M059J (cell line): ENCODE measurements at places on chromosomes 6 and 20.

DNA sequence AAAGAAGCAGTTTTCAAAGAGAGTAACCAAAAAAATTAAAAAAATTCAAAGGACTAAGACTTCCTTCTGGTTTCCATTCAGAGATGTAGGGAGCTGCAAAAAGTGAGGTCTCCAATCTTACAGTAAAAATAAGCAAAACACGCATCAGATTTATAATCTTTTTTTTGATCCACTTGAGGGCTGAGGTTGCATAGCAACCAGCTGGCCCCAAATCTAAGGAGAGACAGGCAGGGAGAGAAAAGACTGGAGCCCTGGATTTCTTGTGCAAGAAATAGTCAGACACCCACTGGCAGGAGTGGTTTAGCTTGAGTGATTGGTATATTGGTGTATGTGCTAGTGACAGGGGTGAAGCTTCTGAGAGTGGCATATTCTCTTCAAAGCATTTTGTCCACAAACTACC lies 135.9 kb upstream of the FUT9 start:
- DNase-seq = no peak

- DNase-seq = peak; percentile 24
Measured at GRCh38 chr6:112457886-112458285, 110.8 kb downstream of the RFPL4B start.

- peak; percentile 15 for DNase-seq
Measured at GRCh38 chr20:61299618-61300017, 47.6 kb downstream of the CDH4 start.

GRCh38 chr20:19928328-19929011 lies 88.7 kb upstream of the NAA20 start:
- DNase-seq = no peak

DNA sequence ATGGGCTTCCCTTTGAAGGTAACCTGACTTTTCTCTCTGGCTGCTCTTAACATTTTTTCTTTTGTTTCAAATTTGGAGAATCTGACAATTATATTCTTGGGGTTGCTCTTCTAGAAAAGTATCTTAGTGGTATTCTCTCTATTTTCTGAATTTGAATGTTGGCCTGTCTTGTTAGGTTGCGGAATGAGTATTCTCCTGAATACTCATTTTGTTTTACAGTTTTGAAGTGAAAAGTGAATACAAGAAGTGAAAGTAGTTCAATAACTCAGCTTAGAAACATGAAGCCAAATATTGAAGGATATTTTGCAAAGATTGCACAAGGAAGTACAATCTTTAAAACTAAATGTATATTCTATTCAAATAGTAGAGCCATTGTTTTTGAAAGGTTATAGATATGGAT lies 120.2 kb upstream of the MAP3K4 start:
- no peak for DNase-seq

DNA sequence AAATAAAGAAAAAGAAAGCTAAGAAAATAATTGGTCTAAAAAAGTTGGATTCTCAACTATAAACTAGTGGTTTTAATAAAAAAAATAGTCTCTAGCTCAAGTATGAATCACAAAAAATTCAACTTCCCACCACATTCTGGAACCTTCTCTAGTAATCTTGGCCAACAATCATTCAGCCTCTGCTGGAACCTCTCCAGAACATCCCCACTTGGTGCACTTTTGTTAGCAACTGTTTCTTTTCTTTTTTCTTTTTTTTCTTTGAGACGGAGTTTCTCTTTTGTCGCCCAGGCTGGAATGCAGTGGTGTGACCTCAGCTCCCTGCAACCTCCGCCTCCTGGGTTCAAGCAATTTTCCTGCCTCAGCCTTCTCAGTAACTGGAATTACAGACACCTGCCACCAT lies 35.7 kb downstream of the TXLNB start:
- DNase-seq = peak; percentile 71

DNA sequence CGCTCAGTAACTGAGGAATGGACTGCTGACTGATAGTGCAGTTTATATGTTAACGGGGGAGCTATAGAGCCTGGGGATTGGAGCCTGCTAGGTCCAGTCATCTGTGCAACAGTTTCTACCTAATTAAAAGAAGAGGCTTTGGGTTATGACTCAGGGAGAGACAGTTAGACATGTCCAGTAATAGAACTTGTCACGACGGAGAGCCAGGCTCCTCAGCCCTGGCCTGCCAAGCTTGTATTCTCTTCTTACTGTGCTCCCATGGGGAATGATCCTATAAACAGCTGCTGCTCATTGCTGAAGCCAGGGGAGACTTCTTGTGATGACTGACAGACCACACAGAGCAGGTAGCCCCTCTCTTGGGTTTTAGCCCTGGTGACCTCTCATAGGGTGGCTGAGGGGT lies 69.3 kb downstream of the SYNJ2 start:
- DNase-seq = peak; percentile 45

DNA sequence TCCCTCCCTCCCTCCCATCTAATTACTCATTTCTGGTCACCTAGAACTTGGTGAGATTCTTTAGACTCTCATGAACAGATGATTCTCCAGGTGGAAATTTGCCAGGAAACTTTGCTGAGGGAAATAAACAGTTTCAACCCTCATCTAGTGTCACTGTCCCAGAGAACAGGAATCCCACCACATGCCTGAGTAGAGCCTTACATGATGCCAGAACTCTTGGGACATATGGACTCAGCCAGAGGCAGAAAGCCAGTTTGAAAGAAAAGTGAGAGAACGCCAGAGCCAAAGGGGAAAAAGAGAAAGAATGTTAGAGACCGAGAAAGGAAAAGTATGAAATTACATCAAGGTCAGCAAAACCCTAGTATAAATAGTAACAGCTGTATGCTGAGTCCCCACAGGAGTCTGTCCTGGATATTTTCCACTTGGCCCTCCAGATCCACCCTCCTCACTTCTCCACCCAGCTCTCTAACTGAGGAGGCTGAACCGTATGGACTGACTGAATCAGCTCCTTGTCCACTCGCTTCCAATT lies 127.5 kb upstream of the COL21A1 start:
- DNase-seq = peak; percentile 80

- peak; percentile 36 for DNase-seq
Measured at GRCh38 chr6:24974182-24975171, 38.7 kb upstream of the RIPOR2 start.

GRCh38 chr6:156545931-156546330 lies 231.2 kb upstream of the ARID1B start:
- no peak for DNase-seq

GRCh38 chr6:53236241-53236640 lies 87.6 kb upstream of the GCM1 start:
- DNase-seq = no peak

DNA sequence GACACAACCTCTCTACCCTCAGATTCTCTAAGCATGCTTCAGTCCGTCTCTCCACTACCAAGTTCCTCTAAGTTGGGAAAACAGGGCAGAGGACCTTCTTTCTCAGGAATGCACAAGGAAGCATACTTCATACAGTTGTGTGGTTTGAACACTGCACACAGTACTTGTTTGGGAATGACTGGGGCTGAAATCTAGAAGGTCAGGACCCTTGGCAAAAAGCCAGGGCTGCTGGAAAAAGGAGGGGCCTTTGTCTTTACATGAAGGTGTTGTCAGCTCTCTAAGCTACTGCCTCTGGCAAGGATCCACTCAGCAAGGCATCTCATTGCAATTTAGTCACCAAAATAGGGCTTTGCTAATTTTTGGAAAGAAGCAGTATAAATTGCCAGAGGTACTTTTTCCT lies 20.7 kb upstream of the HEY2 start:
- no peak for DNase-seq

DNA sequence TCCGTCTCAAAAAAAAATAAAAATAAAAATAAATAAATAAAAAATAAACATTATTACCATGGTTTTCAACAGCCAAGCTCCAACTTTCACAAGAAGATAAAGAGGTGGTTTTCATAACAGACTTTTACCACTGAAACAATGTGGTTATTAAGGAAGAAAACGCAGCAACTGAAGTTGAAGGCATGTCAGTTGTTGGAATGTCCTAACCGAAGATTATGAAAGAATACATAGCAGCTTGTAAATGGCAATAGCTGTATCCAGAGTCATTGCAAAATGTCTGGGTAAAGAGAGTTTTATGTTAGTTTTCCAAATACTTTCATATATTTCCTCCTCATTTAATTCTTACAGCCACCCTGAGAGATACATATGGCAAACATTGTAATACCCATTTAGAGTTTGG lies 161.6 kb upstream of the MARCKS start:
- peak; percentile 18 for DNase-seq

DNA sequence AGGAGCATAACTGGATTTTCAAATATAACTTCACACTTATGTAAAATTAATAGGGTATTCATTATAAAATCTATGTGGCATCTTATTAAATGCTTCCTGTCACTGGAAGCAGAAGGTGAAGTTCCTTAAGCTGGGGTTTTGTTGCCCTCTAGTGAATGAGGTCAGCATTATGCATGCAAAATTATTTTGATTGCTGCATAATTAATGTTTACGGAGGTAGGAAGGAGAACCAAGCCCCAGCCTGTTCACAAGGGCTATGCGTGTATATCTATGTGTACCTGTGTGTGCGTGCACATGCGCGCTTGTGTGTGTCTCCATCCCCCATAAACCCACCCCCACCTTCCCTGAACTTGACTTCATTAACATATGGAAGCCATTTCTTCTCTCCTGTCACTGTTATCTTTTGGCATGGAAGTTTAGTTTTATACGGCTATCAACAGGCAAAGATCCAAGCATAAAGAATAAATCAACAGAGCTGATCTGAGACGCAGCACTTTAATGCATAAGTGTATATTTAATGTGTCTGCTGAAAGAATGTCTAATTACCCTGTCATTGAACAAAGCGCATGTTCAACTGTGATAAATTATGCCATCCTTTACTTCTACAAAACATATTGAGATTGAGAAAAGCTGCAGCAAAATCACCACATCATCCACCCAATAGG lies 90.2 kb upstream of the CDH4 start:
- peak; percentile 18 for DNase-seq
